ENCODE measurements at places on chromosomes 5 and 9.

DNA sequence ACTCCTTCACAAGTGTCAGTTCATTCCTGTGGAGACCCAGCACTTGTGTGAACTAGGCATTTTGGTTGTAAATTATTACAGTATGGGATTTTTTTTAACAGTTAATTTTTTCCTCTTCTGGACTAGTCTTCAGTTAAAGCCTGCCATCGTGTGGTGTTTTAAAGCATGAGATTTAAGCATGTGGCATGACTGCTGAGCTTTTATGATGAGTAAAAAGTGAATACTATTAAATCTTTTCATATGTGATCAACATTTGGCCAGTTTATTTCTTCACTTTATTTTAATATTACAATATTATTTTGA is 25.0 kb downstream of the LMNB1 start:
- no peak for DNase-seq

DNA sequence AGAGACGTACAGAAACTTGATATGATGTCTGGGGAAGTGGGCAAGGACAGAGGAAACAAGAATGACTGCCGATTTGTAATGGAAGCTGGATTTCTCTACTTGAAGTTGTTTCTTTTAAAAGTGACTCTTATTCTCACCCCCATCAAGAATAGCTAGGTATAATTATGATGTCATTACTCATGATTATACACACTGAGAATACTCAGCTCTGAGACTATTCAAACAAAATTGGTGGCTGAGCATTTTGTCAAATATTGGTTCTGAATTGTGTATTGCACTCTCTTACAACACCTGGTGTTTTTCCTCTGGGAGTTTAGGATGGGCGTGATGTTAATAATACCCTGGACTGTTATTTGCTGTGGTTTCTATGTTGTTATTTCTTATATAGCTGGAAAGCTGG is 46.3 kb downstream of the MAST4 start:
- DNase-seq, result no peak

GRCh38 chr9:127173063-127173462 is 50.6 kb upstream of the ANGPTL2 start:
- no peak for DNase-seq

GRCh38 chr9:81844131-81844567 is 84.1 kb upstream of the SPATA31D4 start:
- no peak for DNase-seq

Measured in activated T-helper 1 cell treated with anti-CD3 and anti-CD28 coated beads, Interleukin-2, amount 50 U/mL, for 16 hours (primary cell).